ENCODE measurements at places on chromosomes 2 and 18.

- no peak for DNase-seq
These were observed 8.6 kb downstream of the ANKRD62 start for GRCh38 chr18:12102136-12102842.

- peak; percentile 5 for DNase-seq
These were observed 294.3 kb upstream of the KCNH7 start for GRCh38 chr2:163132850-163133249.

DNA sequence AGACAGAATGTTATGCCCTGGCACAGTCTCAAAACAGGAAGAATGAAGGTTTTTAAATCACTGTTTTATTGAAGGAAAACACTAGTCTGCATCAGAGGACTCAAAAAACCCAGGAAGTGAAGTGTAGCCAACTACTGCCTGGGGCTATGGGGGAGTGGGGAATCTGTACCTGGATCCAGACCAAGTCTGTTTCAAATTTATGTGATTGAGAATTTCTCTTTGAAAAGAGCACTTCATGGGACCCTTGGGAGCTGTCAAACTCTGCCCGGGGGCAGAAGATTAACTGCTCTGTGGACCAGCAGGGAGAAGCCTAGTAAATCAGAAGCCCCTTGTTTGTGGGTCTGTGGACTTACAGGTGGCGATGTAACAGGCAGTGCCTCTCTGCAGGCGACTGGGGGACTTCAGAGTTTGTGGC is 45.3 kb upstream of the TANC1 start:
- DNase-seq: no peak

DNA sequence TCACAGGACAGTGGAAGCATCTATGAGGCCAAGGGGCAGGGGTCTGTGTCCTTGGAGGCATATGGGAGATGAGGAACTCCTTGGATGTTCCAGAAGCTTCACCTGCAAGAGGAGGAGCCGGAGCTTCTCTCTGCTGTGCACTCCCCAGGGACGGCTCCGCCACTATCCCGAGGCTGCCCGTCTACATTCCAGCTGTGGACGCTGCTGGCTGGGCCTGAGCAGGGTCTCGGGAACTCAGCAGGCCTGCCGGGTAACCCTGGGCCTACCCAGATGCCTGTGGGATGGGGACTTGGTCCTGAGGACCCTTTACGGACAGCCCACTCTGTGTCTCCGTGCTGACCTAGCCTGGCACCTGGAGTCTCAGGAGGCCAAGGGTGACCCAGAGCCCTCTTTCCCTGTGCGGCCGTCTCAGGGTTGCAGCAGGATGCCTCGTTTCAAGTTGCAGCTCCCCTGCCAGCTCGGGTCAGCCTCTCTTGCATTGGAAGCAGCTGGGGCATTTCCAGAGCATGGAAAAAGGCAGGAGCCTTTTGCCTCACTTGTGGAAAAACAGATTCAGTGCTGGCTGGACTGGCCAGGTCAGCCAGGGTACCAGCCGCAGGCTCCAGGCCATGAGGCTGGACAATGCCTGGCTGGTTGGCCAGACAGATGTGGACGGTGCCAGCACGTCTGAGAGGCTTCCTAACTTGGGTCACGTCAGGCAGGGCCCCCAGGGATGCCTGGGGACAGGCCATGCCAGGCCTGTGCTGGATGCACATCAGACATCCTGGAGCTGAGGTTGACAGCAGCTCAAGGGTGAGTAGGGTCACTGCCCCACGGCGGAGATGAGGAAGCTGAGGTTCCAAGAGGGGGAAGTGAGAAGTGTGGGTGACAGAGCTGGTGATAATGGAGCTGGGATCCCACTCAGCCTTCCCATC is 41.5 kb downstream of the SCTR start:
- DNase-seq: no peak

DNA sequence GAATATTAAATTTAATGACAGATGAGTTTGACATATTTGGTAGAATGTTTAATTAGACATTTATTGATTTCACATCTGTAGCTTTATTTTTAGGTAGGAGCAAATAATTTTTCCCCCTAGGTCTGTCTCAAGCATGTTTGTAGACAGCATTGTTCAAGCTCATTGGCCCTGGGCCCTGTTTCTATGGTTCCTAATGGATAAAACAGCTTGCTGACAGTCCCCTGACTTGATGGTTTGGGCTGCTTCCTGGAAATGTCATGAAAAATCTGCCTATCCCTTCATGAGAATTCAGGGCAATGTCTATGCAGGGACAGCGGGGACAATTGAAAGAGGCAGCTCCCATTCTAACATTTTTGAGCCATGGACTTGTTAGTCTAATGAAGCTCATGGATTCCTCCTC is 14.6 kb upstream of the MEP1B start:
- DNase-seq: no peak

DNA sequence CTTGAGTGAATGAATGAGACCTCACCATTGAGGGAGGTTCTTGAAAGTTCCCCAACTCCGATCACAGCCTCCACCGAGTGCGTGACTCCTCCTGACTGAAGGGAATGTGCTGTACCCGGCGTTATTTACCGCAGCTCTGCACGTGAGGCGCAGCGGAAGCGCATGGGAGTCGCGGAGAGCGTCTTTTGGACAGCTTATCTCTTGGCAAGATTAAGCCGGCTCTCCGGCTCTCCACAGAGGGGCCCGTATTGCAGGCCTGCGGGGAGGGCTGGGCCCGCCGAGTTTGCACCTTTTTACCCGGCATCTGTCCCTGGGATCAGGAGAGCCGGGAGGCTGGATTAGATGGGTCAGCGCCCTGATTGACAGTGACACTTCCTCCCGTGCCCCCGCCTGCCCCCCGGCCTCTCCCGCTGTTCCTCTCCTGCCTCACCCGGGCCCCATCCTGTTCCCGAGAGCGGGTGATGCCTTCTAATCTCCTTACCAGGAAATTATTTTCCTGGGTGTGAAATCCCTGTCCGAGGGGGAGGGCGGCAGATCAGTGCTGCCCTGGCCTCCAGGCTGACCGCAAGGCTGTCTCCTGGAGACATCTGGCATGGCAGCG is 176.3 kb downstream of the INHBB start:
- DNase-seq: no peak
